ENCODE measurements at places on chromosomes 6 and 20.
A peak's percentile ranks its signal among the peaks of the same experiment; 100 is the strongest.

DNA sequence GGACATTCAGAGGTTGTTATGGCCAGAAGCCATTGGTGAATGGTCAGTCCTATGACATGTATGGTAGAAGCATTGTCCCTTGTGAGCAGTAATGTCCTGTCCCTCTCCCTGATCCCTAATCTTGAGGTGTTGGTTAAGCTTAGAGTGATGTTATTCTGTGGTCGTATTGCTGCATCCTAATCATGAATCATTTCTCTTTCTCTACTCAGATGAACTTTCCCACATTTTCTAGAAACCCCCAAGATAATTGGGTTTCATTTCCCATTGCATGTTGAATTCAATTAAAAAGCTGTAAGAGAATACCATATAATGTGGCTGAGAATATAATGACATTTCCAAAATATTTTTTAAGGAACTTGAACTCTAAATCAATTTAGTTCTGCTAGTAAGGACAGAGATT is 175.1 kb downstream of the PLCB4 start:
- DNase-seq = no peak

- DNase-seq = no peak
Measured at GRCh38 chr6:21931641-21932335, 338.2 kb downstream of the SOX4 start.

GRCh38 chr6:157982102-157982562 is 469 bp downstream of the SYNJ2 start:
- peak; percentile 42 for DNase-seq

DNA sequence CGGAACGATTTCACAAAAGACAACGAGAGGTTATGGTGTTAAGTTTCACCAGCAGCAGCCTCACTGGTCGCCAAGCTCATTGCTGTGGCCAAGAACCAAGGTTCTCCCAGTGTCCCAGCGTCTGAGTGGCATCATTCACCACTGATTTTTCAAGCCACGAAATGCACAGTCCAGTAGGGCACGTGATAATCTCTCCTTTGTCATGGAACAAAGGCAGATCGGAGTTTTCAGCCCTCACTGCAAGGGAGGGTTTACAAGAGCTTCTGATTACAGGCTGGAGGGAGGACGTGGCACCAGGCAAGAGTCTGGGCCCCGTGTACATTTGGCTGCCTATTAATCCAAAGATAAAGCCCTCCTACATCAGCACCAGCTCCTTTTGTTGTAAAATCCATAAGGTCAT is 2.0 kb downstream of the CD24 start:
- peak; percentile 45 for DNase-seq

DNA sequence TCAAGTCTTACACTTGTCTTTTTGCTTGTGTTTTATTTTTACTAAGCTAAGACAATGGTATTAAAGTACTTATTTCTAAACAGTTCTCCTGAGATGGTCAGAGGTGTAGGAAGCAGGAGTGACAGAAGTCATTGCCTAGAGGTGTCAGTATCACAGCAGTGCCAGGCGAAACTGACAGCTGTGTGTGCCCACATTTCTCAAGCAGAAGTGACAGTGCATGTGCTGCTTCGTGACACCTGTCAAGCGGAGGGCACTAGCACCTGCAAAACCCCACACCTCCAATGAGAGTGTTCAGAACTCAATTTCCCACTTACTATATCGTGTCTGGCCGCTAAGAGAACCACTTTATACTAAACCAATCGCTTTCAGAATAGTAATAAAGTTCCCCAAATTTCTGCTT is 82.8 kb downstream of the SLC23A2 start:
- no peak for DNase-seq

DNA sequence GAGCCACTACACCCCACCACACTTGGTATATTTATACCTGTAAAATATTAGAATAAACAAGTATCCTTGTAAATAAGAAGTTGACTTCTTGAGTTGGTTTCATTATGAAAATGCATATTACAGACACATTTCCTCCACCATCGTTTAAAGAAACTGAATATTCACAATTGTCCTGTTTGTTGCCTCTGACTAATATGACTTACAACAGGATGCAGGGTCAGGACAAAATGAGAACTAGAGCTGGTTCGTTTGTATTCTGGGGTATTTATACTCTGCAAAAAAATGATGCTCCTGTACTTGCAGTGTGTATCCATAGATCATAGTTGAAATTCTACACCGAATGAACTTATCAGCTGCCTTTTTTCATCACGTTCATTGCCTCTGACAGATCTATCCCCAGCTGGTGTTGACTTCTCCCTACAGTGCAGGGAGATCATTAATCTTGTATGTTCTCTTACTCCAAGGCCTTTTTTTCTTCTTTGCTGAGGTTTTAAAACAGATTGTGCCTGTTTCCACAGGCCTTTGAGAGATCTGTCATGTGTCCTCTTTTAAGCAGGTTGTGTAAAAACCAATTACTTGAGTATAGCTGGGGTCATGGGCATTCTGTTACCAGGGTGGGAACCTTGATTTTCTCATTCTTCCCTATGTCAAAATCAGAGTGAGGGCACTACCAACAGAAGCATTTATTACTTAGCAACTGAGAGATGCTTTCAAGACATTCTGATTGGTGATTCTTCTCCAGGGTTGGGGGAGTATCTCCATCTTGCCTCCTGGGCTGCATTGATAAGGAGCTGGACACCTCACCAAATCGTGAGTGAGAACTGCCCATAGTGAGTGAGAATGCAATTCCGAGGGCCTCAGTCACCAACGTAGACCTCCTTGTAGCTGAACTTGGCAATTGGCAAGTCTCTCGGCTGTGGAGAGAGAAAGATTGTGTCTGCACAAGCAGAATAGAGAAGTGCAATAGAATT is 78.8 kb upstream of the CD83 start:
- DNase-seq = peak; percentile 87

GRCh38 chr6:68502946-68503345 is 132.1 kb upstream of the ADGRB3 start:
- DNase-seq = no peak

GRCh38 chr20:25233016-25233772 is 14.7 kb upstream of the PYGB start:
- peak; percentile 55 for DNase-seq

GRCh38 chr20:52076164-52076563 is 115.4 kb downstream of the ZFP64 start:
- DNase-seq = no peak

DNA sequence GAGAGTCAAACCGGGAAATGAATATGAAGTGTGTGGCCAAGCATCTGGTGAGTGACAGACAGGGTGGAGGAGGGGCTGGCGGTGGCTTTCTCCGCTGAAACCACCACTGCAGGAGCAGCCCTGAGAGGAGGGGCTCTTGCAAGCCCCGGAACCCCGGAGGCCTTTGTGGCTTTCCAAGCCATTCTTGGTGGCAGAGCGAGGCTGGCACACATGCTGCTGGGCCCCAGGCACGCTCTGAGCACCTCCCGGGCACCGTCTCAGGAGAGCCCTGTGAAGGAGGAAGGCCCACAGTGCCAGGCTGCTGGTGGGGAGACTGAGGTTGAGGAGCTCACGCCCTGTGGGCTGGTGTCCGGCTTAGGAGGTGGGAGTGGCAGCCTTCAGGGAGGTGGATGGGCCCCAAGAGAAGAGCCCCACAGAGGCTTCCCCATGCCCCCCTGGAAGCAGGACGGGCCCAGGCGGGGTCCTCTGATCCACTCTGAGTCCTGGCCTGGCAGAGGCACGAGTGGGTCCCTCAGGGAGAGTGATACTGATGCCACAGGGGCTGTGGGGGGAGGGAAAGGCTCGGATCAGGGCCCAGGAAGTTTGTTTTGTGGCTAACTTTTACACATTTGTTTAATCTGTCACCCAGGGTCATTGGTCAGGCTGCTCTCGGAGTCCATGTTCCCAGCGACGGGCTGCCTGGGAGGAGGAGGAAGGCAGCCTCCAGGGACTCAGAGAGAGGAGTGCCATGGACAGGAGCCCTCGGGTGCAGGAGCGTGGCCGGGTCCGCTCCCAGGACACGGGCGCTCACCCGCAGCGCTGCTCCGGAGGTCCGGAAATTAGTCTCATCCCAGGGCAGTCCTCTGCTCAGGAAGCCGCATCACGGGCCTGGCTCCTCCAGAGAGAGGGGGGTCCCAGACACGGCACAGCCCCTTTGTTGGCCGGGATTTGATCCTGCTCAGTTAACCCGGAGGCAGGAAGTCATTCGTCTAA is 170.7 kb downstream of the ERMARD start:
- DNase-seq = no peak

DNA sequence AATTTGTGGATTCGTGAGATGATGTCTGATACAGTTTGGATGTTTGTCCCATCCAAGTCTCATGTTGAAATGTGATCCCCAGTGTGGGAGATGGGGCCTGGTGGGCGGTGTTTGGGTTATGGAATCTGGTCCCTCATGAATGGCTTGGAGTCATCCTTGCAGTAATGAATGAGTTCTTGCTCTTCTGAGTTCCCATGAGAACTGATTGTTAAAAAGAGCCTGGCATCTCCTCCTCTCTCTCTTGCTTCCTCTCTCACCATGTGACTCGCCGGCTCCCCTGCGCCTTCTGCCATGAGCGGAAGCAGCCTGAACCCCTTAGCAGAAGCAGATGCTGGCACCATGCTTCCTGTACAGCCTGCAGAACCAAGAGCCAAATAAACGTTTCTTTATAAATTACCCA is 30.5 kb upstream of the RPP40 start:
- DNase-seq = no peak

DNA sequence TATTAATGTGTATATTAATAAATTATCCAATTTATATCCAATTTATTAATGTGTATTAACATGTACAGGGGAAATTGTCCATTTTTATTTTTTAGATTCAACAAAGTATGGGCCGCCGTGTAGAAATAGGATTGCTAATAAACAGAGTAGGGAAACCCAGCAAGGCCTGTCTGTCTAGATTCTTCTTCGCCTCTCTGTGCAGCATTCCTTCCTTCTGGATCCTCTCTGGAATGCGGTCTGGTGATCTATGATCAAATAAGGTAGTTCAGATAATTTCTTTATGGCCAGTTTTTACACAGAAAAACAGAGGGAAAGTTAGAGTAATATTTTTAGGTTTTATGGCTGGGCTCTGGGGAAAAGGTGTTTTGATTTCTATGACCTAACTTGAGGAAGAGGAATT is 19.9 kb upstream of the HFE start:
- no peak for DNase-seq

DNA sequence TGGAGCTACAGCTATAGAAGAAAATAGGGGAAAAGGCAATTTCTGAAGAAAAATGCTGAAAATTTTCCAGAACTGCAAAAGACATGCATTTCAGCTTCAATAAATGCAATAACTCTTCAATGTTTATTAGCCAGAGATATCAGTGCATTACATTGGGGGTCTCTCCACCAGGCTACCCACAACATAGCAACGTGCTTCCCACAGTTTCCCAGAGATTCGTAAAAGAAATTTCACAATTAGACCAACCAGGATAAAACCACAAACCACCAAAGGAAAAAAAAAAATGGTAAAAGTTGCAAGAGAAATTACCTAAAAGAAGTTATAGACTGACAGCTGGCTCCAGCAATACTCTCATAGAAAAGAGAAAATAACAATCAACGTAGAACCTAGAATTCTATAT is 16.0 kb downstream of the LY86 start:
- DNase-seq = no peak

DNA sequence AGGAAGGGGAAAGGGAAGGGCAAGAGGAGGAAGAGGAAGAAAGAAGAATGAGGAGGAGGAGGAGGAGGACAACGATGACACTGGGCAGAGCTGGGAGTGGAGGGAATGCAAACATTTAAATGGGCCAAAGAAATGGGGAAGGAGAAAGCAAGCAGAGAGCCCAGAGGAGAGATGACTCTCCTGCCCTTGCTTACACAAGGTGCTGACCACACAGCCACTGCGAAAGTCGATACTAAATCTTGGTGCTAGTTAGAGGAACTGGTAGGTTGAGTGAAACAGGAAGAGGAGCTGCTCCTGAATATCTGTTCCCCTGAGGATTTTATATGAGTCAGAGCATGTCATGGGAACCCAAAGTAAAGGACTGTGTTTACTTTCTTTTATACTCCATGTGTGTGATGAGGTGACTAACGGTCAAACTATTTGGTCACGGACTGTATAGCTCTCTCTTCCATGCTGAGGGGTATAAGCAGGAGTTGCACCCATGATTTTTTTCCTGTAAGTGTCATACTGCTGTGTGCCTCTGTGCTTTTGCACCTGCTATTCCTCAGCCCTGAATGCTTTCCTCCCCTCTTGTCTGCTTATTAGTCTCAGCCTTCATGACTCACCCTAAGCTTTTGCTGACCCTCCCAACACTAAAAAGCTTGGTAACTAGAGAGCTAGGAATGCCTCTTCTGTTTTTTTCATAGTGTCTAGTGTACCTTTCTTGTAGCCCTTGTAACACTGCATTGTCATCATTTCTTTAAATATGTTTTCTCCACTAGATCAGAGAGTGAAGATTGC is 9.5 kb upstream of the PAQR8 start:
- peak; percentile 27 for DNase-seq

DNA sequence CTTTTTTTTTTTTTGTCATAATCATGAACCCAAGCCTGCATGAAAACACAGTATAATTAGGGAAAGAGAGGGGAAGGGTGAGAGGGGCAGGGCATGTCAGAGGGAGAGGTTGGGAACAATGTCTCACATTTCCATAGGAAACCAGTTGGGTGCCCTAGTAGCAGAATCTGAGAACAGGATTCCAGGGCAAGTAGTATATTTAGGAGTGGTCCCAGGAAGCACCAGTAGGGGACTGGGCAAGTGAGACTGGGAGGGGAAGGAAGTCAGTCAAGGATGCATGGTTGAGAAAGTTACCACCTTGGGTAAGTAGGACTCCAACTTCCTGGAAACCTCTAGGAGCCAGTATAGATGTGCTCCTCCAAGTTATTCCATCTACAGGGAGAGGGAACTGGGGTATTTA is 88.6 kb upstream of the MAFB start:
- no peak for DNase-seq

DNA sequence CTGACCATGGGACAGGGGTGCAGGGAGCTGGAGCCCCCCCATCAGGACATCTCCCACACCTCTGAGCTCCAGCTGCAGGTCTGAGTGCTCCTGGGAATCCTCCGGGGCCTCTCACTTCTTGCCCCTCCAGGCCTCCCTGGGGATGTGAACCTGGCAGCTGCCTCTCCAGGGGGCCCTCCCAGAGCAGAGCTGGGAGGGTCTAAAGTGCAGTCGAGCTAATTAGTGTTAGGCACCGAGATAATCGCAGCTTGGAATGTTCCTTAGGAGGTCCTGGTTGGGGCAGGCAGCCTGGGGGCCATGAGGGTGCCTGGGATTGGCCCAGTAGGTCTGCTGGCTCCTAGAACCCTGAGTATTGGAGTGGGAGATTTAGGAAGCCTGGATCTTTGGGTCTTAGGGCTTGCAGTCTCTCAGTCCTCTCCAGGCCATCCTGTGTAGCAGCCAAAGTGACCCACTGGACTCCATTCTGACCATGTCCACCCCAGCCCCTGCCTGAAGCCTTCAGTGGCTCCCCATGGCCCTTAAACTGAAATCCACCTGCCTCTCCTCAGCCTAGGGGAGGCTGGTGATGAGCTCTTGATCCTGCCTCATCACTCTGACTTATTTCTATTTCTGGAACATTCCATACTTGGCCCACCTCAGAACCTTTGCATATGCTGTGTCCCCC is 26.0 kb downstream of the CEBPB start:
- no peak for DNase-seq

DNA sequence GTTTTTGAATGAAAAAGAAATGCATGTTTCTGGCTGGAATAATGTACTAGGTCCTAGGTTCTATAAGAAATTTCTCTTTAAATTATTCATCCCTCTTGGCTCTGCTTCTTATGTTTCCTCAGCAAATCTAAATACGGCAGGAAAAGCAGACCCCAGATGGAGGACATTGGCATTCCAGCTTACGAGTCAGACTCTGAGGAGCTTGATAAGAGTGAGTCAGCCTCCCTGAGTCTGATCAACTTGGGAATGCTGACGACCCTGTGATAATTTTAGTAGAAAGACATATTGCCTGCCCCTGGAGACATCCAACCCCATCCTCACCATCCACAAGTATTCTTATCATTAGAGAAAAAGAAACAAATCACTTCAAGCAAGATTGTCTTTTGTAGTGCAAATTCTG is 509.7 kb upstream of the MARCKS start:
- DNase-seq = no peak

Measured in NCI-H748 treated with DMSO at 0.1 percent for 48 hours (cell line).